ENCODE measurements at places on chromosomes 7 and 10.

GRCh38 chr10:63719226-63719856, 198.1 kb downstream of the REEP3 start:
- DNase-seq: no peak

DNA sequence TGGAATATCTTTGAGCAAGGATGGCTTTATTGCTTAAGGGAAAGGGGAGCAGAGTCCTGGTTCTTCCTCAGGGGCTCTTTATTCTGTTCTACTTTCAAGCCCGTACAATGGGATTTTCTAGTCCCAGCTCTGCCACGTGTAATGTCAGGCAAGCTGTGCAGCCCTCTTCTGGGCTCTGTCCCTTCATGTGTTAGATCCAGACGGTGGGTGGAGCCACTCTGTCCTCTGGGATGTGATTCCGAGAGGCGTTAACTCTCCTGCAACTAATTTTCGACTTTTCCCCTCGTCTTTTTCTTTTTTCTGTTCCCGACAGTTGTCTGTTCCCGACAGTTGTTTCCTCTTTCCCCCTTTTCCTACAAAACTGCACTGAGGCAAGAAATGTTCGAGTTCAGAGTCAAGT, 34.8 kb downstream of the FBH1 start:
- no peak for DNase-seq

DNA sequence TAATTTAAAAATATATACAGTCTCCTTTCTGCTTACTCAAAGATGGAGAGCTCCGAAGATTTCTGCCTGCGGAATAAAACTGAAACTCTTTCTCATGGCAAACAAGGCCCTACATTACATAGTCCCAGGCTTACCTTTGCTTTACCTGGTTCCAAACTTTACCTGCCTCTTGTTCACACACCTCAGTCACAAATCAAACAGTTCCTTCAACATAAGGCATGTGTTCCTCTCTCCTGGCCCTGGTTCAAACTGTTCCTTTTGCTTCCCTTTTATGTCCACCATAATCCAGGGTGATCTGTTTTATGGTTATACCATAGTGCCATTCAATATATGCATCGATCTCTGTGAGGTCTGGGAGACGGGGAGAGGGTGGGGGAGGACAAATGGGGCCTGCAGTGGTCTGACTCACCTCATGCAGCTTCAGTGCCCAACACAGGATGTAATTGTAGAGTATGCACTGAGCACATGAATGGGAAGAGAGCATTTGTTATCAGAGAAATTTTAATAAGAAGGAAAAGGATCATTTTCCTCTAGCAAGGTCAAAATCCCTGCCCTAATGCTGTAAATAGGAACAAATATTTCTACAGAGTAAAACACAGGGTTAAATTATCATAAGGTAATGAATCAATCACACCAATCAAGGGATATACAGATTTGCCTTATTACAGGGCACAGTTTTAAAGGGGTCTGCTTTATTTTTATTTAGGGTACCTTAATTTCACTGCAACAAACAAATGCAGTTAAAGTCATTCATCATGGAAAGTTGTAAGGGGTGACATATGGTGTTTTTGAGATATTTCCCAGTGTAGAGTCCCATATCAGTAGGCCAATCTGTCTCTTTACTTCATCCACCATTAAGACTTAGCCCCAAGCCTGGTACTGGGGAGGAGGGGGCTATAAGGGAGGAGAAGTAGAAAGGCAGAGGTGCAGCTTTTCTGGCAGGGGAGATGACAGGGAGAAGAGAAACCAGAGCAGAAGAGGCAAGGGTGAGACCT, 88.8 kb upstream of the PDE1C start:
- DNase-seq: no peak

DNA sequence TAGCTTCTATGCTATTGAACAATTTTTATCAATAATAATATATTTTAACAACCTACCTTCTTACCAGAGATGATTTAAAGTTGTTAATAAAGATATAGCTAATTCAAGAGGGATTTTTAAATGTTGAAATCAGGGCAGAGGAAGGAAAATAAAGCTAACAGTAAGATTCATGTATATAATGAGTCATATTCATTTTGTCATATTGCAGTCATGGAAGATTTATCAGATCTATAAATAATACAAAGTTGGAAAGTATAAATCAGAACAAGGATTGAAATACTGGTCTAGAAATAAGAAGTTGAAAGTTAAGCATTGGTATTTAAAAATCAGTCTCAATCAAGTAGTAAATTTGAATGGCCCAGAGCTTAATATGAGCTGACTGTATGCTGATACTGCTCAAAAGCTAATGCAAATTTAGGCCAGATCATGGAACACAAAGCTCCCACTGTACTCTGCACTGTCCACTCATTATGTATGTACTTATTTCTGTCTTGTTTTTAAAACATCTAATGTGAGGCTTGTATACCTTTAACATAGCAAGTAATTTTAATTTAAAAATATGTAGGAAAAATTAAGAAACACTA, 196.9 kb downstream of the ZEB1 start:
- no peak for DNase-seq

DNA sequence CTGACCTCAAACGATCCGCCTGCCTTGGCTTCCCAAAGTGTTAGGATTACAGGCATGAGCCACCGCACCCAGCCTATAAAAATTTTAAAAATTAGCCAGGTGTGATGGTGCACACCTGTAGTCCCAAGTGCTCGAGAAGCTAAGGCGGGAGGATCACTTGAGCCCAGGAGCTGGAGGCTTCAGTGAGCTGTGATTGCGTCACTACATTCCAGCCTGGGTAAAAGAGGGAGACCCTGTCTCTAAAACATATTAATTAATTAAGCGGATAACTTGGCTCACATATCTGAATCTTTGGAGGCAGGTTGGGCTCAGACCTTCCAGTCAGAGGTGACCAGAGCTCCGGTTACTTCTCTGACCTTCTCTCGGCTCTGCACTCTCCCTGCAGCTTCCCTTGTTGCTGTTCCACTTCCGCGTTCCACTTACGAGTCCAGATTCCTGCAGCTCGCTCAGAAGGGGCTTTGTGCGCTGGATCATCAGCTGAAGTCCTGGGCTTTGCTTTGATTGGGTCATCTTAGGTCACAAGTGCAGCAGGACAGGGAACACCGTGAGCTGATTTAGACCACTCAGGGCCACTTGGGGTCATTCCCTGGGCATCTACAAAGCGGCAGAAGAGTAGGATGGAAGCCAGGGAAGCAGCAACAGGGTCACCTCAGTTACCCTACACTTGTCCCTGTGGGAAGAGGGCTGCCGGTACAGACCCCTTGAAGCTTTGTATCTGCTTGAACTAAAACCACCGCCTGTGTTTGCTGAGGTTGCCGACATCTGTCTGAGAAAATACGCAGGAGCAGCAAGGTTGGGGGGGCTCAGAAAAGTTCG, 2.0 kb upstream of the ARPC1B start:
- no peak for DNase-seq

DNA sequence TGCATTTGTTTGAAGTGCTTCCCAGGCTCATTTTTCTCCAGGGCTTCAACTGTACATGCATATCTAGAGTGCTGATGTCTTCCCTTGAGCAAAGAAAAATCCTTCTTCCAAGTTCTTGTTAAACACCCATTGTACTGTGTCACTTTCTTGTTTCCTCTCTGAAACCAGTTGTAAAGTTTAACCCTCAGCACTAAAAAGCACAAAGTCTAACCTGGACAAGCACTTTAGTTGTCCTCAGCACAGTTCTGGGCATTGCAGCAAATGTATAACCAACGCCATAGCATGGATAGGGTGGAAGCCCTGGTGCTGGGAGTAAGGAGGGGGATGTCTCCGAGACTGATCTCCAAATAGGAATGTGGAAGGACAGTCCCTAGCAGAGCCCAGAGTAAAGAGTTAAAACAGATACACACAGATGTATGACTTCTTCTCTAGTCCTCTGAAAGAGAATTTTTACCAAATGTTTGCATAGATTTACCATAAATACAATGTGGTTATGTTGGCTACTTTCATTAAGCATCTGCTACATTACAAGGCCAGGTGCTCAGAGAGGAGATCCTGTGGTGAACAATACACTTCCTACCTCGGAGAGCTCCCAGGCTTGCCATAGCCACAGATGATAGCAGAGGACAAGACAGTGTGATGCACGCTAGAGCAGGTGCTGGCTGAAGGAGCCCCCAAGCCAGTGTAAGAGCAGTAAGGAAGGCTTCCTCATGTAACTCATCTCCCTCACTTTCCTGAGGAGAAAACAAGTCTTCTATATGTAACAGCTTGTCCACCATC, 57.0 kb downstream of the DNAJC12 start:
- DNase-seq: no peak

GRCh38 chr10:91591797-91592174, 41.1 kb downstream of the PPP1R3C start:
- no peak for DNase-seq

DNA sequence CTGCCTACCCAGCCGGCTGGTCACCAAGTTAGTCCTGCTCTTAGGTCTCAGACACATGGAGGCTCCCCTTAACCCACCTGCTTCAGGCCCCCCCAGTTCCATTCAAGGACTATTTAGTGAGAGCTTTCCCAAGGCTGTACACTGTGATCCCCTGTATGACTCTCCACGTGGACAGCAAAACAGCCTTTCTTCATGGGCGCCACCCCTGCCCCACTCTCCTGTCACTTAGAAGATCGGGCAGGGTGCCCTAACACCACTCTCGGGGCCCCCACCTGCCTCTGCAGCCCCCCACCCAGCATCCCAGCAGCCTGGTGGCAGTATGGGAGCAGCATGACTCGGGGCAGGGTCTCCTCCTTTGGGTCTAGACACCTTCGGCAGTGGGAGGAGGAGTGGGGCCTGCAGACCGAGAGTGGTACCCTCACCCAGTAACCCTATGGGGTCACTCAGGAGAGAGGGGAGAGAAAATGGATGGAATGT, 116.6 kb downstream of the PTPN20 start:
- no peak for DNase-seq

DNA sequence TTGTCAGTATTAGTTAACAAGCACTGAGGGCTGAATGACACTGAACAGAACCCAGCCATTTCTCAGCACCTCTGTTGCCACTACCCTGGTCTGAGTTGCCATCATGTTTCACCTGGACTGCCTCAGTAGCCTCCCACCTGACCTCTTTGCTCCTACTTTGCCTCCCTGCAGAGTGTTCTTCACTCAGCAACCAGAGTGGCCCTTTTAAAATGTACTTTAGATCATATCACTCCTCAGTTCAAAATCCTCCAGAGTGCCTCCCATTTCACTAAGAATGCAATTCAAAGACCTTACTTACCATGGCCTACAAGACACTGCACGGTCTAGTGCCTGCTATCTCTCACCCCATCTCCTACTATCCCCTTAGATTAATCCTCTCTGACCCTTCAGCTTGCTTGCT, 214.5 kb downstream of the AUTS2 start:
- DNase-seq: no peak

DNA sequence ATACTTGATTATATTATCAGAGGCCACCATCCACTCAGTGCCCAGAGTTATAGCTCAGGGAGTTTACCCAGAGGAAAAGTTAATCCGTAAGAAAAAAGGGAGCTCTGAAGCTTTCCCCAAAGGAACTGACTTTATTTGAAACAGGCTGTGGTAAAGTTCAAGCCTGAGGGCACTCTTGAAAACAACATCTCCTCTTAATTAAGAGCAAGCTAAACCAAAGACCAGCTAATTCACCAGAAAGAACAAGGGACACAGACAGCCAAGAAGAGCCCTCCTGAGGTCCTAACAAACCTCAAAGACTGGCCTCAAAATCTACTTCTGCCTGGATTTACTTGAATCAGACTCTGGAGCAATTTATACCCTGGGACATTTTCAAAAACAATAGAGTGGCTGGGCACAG, 159.6 kb upstream of the CHST15 start:
- DNase-seq: no peak

Measured in RKO (cell line).